ENCODE measurements at places on chromosomes 1 and 21. TPM values are rescaled to one million over a fixed set of nuclear protein-coding genes. Genes with fewer than 3 reads are reported as not detected.
A peak's percentile ranks its signal among the peaks of the same experiment; 100 is the strongest.

DNA sequence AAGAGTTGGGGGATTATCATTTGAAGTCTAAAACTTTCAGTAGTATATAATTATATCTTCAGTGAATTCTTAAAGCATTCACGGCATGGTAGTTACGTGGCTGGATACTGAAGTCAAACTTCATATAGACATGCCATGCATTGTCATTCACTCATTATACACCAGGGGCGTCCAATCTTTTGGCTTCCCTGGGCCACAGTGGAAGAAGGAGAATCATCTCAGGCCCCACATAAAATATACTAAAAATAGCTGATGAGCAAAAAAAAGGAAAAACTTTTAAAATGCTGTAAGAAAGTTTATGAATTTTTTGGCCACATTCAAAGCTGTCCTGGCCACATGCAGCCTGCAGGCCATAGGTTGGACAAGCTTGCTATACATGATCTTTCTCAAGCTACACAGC is 43.8 kb downstream of the DENND1B start:
- DNase-seq, result peak; percentile 2

- DNase-seq, result no peak
These were observed 62.8 kb upstream of the ARHGEF16 start for GRCh38 chr1:3391711-3392110.

GRCh38 chr21:41731081-41731480 is 35.8 kb downstream of the RIPK4 start:
- no peak for DNase-seq

DNA sequence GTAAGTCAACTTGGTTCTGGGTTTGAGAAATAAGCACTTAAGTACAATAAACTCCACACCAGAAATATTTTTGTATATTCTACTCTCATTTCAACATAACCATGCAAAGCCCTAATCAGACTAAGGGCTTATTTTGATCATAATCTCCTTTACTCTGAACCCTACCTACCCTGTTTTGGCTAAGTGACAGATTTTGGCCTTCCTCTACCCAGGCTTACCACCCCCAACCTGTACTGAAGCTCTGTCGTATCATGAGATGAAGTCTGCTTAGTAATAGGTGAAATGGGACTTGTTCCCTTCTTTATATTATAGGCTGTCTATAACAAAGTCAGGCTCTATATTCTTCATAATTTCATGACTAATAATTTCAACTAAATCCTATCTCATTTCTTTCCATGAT is 135.5 kb downstream of the RERE start:
- no peak for DNase-seq

GRCh38 chr1:205326812-205327466 is 5.4 kb upstream of the NUAK2 start:
- no peak for DNase-seq

The DENND2D gene
- 3.2 TPM for total RNA-seq
